ENCODE measurements at places on chromosomes 11 and 22.

DNA sequence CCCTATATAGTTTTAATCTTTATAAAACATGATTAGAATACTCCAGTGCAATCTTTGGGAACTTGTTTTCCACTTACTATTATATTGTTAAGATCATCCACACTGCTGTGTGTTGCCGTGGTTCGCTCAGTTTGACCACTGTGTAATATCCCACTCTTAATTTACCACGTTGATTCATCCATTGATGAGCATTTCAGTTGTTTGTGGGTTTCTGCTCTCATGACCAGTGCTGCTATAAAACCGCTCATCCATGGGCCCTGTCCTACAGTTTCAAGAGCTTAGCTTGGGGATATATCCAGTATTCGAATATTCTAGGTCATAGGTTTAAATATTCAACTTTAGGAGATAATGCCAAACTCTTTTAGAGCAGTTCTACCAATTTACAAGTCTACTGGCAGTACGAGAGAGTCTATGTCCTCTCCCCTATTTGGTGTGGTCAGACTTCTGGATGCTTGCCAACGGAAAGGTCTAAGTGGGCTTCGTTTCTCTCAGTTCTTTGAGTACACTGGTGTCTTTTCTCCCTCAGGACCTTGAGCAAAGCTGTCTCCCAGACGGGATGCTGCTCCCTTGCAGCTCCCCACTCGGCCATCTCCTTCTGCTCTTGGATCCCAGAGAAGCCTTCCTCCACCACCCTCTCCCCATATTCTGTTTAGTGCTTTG, 94.9 kb upstream of the ALX4 start:
- no peak for DNase-seq

GRCh38 chr11:111237926-111238325, 7.6 kb upstream of the POU2AF2 start:
- DNase-seq = no peak

GRCh38 chr11:28528217-28528616, 420.0 kb downstream of the METTL15 start:
- DNase-seq = no peak

GRCh38 chr11:16981651-16982194, 32.5 kb downstream of the PLEKHA7 start:
- no peak for DNase-seq

- DNase-seq = no peak
Measured at GRCh38 chr22:47695176-47695575, 932.7 kb downstream of the TBC1D22A start.

GRCh38 chr11:43567396-43567975, 113.1 kb upstream of the HSD17B12 start:
- no peak for DNase-seq

- DNase-seq = no peak
Measured at GRCh38 chr11:103618528-103618927, 417.9 kb upstream of the DDI1 start.

DNA sequence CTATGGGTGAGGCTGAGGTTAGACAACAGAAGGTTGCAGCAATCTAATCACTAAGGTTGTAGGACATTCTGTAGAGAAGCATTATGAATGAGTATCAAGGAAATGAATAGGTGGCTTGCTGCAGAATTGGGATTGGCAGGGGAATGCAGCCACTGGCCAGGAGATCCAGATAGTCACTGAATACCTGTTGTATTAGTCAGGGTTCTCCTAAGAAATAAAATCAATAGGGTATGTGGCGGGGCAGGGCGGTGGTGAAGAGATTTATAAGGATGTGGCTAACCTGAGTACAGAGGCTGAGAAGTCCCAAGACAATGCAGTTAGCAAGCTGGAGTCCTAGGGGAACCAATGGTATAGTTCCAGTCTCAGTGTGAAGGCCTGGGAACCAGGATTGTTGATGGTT, 163.0 kb downstream of the SPON1 start:
- DNase-seq = no peak

GRCh38 chr11:118229274-118229847, 4.5 kb upstream of the JAML start:
- DNase-seq = no peak

- DNase-seq = no peak
Measured at GRCh38 chr22:25883482-25884033, 141.6 kb downstream of the MYO18B start.

DNA sequence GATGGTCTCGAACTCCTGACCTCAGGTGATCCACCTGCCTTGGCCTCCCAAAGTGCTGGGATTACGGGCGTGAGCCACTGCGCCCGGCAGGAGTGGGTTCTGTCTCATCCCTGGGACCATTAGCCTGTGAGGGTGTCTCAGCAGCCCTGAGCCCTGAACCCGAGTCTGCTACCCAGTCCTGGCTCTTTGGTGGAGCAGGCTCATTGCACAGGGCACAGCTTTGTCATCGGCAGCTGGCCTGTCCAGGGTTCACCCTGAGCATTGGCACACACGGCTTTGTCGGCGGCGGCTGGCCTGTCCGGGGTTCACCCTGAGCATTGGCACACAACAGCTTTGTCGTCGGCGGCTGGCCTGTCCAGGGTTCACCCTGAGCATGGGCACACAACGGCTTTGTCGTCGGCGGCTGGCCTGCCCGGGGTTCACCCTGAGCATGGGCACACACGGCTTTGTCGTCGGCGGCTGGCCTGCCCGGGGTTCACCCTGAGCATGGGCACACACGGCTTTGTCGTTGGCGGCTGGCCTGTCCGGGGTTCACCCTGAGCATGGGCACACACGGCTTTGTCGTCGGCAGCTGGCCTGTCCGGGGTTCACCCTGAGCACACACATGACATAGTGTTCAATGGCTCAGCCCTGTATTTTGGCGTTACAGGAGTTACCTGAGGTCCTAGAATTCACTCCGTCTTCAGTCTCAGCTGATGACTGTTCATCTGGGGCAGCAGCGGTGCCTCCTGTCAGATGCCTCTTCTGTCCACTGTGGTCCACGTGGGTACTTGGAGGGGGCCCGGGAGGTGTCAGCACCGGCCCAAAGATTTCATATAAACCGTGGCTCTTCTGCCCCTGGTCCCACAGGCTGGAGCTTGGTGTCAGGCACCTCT, 1082.5 kb downstream of the BRD1 start:
- no peak for DNase-seq

DNA sequence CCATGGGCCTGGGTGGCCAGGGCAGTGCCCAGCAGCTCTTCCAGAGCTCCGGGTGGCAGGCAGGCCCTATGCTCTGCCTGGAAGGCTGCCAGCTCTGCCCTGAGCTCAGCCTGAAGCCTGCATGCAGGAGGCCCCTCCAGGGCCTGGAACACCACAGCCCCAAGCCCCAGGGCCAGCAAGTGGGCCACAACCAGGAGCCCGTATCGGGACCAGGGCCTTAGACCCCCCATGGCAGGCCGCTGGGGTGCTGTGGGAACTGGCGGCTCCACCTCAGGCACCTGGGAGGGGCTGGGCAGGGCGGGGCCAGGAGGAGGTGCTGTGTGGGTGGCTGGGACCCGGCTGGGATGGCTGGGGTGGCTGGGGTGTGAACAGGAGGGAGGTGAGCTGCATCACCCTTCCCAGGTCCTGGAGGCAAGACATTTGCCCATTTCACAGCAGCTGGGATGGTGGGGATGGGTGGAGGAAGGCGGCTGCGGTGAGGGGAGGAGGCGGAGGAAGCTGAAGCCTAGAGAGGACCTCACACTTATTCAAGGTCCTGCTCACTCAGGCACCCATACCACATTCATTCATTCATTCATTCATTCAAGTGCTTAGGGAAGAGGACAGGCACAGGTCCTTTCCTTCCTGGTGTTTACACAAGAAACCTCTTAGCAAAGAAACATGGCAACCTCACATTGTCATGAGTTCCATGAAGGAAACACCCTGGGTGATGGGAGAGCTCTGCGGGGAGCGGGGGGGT, at the start of gene KCNK7:
TSS of gene KCNK7 (minus strand) at position 258 of the 739 bp plus-strand sequence. CDS start at position 230, 28 bp downstream.
- no peak for DNase-seq

DNA sequence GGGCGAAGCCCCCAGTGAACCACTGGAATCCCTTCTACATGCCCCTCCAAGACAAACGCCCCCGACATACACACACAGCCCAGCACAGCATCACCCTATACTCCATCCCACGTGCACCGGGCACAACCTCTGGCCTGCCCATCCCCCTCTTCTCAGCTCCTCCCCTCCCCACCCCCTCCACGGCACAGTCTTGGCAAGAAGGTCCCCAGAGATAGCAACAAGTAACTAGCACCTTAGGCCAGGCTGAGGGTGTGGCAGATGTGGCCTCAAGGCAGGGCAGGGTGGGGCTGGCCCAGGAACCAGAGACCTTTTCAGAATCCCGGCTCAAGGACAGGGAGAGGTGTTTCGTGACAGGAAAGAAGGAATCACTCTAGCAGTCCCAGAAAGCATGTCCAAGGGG, 54.3 kb downstream of the CYTH4 start:
- no peak for DNase-seq

DNA sequence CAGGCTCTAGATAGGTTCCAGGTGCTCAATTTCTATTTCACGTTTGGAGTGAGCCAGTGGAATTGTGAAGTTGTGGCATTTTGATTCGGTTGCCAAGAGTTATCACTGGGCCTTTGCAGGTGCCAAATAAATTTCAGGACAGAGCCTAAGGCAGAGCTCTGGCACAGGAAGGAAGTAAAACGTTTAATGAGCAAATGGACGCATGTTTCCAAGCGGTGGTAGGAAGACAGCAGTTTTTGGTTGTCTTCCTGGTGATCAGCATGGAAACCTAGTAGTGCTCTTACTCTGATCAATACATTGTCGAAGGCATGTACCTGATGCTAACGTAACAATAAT, 452 bp downstream of the BIRC3 start:
- DNase-seq = no peak

- DNase-seq = no peak
Measured at GRCh38 chr11:134120143-134120850, 51.4 kb downstream of the JAM3 start.

DNA sequence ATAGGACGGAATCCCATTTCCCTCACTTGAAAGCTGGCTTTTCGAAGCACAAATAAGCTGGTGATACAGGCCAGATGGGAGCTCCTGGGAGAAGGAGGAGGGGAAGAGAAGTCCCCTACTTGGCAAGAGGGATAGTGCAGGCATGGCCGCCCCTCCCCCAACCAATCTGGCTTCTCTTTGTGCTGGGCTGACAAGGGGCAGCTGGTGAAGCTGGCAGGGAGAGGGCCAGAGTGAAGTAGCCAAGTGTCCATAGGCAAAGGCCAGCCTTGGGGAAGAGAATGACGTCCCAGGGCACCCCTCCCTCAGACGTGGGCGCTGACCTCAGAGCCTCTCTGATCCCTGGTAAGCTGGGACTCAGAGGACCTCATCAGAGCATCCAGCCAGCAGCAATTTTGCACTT, 78.7 kb upstream of the GRAMD1B start:
- no peak for DNase-seq

- no peak for DNase-seq
Measured at GRCh38 chr22:47369020-47369419, 606.6 kb downstream of the TBC1D22A start.

DNA sequence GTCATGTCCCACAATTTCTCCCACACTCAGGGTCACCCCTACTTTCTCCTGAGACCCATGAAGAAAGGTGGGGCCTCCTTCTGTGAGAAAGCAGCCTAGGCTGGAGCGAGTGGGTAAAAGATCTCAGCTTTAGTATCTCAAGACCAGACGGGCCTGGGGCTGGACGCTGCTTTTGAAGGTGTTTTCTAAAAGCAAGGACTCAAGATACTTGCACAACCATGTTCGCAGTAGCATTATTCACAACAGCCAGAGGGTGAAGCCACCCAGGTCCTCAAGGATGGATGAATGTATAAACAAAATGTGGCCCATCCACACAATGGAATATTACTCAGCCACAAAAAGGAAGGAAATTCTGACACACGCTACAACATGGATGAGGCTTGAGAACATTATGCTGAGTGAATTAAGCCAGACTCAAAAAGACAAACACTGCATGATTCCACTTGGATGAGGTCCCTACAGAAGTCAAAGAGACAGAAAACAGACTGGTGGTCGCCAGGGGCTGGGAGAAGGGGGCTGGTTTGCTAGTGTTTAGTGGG, 10.6 kb downstream of the SHANK2 start:
- no peak for DNase-seq

DNA sequence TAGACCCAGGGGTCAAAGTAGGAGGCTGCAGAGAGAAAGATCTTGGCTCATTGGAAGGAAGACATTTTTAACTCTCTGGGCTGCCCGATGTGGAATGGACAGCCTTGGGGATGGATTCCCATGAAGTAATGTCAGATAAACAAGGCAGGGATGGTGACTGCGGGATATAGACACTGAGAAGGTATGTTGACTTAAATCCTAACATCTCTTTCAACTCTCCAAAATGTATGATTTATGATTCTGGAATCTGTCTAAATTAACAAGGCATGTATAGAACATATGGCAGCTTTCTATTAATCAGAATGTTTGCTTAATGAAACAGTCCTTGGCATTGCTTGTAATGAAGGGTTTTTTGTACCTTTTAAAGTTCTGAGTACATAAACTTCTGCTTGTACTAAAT, 56.1 kb upstream of the VSTM5 start:
- DNase-seq = no peak

- no peak for DNase-seq
Measured at GRCh38 chr22:32335471-32335870, 22.2 kb upstream of the RFPL3 start.

DNA sequence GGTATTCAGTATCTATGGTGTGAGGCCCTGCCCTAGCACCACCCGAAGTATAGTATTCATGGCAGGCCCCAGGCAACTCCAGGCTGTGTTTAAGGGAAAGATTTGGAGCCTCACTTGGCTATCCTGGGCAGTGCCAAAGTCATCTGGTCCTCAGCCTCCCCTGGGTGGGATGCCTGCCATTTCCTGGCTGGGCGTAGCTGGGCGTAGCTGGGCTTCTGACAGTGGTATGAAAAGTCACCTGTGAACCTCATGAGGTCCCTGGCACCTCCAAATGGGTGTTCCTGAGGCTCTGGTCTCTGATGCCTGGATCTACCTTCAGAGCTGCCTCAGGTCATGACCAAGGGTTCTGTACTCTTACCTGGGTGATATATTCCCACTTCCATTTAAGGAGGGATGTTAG, 113.0 kb upstream of the PARVA start:
- no peak for DNase-seq

DNA sequence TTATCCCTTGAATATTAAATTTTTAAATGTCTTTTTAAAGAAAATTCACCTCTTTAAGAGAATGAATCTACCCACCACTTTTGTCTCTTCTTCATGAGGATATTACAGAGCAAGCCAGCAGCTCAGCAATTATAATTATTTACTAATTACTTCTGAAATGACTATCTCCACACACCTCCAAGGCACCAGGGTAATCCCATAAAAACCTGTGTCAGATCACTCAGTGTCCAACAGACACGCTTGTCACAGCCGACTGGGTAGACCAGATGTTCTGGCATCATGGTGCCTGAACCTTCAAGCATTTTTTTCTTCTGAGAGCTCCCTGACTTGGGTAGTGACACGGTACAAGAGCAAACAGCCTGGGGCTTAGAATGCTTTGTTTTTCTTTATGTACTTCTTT, 61.4 kb downstream of the EFCAB6 start:
- DNase-seq = no peak

DNA sequence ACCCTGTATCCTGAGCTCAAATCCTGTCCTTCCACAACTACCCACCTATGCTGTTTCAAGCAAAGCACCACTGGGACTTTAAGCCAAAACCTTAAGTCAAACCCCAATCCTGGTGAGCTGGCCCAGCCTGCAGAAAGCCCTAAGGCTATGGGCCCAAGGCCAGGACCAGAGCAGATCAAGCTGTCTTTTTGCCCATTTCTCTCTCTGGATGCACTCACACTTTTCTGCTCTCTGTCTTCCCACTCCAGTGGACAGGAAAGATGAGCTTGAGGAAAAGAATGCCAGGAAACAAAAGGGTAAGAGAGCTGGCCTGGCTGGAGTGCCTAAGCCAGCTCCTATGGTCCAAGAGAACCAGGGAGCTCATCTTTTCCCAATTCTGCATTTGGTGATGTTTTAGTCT, 284.3 kb upstream of the ISX start:
- no peak for DNase-seq

- no peak for DNase-seq
Measured at GRCh38 chr22:39996732-39997131, 2.0 kb downstream of the FAM83F start.

Data from left renal pelvis (tissue), 4 donors.